ENCODE measurements at places on chromosomes 6 and 20. TPM values are rescaled to one million over a fixed set of nuclear protein-coding genes. Genes with fewer than 3 reads are reported as not detected.
A peak's percentile ranks its signal among the peaks of the same experiment; 100 is the strongest.

The KIF25 gene
- not detected for total RNA-seq

The IP6K3 gene
- total RNA-seq, result not detected

DNA sequence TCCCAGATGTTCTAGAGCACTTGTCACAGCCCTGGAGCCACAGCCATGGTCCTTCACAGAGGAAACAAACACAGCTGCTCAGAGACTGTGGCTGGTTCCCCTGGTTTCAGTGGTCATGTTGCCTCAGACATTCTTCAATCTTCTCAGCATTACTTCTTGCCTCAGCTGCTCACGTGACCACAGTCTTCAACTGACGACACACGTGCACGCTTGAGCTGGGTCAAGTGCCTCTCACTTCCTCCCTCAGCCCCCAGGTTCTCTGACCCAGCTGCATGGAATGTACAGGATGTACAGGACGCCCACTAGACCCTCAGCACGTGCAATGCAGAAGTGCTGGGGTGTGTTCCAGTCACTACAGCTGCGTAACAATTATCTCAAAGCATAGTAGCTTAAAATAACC is 159.8 kb upstream of the GGTLC1 start:
- H3K4me1 ChIP-seq, result peaks cover 7% of the 10 kb centered on the region
- H3K27me3 ChIP-seq, result peaks cover 4% of the 10 kb centered on the region
- H3K36me3 ChIP-seq, result no peaks in the 10 kb centered on the region
- no peak overlapping the region for H3K4me3 ChIP-seq
- DNase-seq, result no peak

GRCh38 chr6:25089442-25089841 is 153.7 kb upstream of the RIPOR2 start:
- no peaks in the 10 kb centered on the region for H3K27me3 ChIP-seq
- DNase-seq, result no peak
- H3K4me3 ChIP-seq, result no peak overlapping the region

DNA sequence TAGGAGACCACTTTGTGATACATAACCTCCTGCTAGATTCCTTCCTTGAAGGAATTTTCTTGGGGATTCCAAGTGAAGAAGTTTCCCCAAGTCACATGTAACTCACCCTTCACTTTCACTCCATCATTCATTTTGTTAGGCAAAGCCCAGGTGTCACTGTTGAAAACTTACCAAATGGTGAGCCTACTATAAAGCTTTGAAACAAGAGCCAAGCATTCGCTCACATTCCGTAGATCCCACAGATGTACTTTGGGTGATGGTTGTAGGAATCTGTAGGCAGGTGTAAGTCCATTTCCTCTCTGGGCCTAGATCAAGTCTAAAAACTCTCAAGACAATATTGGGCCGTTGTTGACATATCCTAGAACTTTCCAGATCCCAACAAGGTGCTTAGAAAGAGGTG is 74.1 kb downstream of the PRDM1 start:
- no peaks in the 10 kb centered on the region for H3K27me3 ChIP-seq
- no peak overlapping the region for H3K4me3 ChIP-seq
- no peaks in the 10 kb centered on the region for H3K36me3 ChIP-seq
- DNase-seq, result no peak
- no peak overlapping the region for H3K27ac ChIP-seq

DNA sequence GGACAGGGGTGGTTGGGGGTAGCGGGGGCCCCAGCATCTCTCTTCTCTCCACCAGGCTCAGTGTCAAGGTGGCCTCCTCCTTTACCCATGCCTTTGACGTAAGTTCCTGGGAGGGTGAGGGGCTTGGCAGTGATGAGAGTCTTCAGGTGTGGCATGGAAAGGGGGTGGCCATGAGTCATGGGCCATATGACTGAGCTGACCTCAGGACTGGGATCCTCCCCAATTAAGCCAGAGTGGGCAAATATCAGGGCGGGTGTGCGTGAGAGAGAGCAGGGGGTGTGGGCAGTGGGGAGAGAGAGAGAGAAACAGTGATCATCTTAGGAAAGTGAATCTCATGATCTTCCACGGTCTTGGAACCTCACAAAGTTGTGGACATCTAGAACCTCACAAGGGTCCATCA is 8.2 kb upstream of the BPIFB4 start:
- no peak for DNase-seq
- H3K27me3 ChIP-seq, result no peaks in the 10 kb centered on the region
- H3K27ac ChIP-seq, result no peak overlapping the region
- no peaks in the 10 kb centered on the region for H3K36me3 ChIP-seq
- no peaks in the 10 kb centered on the region for H3K4me1 ChIP-seq

The TRERF1 gene
- 4.1 TPM for total RNA-seq

DNA sequence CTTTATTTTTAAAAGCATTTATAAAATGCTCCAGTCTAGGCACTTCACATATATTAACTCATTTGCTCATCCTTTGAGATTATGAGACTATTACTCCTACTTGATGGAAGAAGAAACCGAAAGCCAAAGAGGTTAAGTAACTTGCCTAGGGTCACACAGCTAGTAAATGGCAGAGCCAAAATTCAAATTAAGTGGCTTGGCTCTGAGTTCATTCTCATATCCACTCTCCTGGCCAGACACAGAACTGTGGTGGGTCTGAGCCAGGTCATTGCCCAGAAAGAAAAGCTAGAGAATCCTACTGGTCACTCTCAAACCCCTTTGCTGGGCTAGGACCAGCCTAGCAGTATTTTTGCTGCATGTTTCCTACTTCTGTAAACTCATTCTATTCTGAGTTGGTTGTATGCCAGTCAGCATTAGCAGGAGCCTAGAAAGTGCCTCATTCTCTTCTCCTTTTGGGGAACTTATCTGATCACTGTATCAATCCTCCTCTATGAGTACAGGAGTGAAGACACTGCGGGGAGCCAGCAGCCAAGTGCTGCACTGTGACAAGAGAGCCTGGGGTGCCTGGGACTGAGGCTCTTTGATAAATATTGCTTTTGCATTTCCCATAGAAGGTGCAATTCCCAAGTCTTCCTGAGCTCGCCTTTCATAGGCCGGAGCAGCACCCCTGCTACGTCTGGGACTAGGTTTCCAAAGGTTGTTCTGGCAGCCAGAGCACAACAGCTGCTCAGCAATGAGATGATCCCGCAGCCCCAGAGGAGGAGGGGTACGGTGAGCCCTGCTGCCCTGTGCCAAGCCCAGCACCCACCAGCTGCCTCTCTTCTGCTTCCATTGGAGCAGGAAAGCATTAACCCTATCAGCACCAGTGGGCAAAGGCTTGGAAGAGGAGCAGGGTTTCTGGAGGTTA is 728.3 kb downstream of the MAFB start:
- H3K4me3 ChIP-seq, result no peak overlapping the region
- no peak overlapping the region for H3K27ac ChIP-seq
- no peaks in the 10 kb centered on the region for H3K4me1 ChIP-seq

The KCNK5 gene
- total RNA-seq, result not detected

The KCNS1 gene
- total RNA-seq, result not detected

The OTOR gene
- total RNA-seq, result not detected

The WFDC11 gene
- not detected for total RNA-seq

- H3K27ac ChIP-seq, result peak overlapping the region; percentile 97
- peaks cover 64% of the 10 kb centered on the region for H3K4me1 ChIP-seq
- peak; percentile 52 for DNase-seq
- H3K36me3 ChIP-seq, result peaks cover 43% of the 10 kb centered on the region
- H3K4me3 ChIP-seq, result peak overlapping the region; percentile 73
Measured at GRCh38 chr20:43681468-43681942, 14.6 kb downstream of the MYBL2 start.

The LCA5 gene
- 0.17 TPM for total RNA-seq

- no peaks in the 10 kb centered on the region for H3K4me1 ChIP-seq
- no peaks in the 10 kb centered on the region for H3K36me3 ChIP-seq
- no peak within 1 kb of the TSS for H3K4me3 ChIP-seq
- no peaks in the 10 kb centered on the region for H3K27me3 ChIP-seq
- DNase-seq, result no peak
- H3K27ac ChIP-seq, result no peak within 1 kb of the TSS
Measured at GRCh38 chr6:49866485-49866943, at the start of gene CRISP1. Gene CRISP1, minus strand, starts transcription at chr6:49866535. Its CDS starts 9,135 bp downstream, at chr6:49857400.

The C6orf58 gene
- not detected for total RNA-seq

DNA sequence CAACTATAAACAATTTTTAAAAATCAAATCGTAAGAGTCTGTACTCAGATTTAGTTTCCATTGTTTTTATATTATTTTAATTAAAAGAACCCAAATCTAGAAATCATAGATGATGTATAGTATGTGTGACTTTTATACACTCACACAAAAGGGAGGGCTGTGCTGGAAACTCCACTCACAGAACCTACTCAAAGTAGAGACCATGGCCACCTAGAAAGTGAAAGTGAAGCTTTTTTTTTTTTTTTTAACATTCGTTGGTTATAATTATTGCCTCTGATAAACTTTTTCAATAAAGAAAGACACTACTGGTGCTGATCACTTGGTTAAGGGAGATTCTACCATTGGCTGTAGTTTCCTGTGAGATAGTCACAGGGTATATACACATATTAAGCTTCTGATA is 37.9 kb upstream of the PRL start:
- no peak for DNase-seq
- no peaks in the 10 kb centered on the region for H3K27me3 ChIP-seq
- peaks cover 2% of the 10 kb centered on the region for H3K4me1 ChIP-seq
- H3K27ac ChIP-seq, result no peak overlapping the region
- no peak overlapping the region for H3K4me3 ChIP-seq

- H3K27ac ChIP-seq, result no peak overlapping the region
- peaks cover 8% of the 10 kb centered on the region for H3K4me1 ChIP-seq
- H3K27me3 ChIP-seq, result peaks cover 59% of the 10 kb centered on the region
- H3K36me3 ChIP-seq, result no peaks in the 10 kb centered on the region
Measured at GRCh38 chr20:671252-672030, 4.2 kb downstream of the SCRT2 start.

GRCh38 chr20:20206788-20207187 is 154.5 kb downstream of the CFAP61 start:
- peaks cover 5% of the 10 kb centered on the region for H3K27me3 ChIP-seq
- H3K4me1 ChIP-seq, result no peaks in the 10 kb centered on the region
- H3K27ac ChIP-seq, result no peak overlapping the region
- H3K36me3 ChIP-seq, result no peaks in the 10 kb centered on the region
- H3K4me3 ChIP-seq, result no peak overlapping the region
- no peak for DNase-seq

DNA sequence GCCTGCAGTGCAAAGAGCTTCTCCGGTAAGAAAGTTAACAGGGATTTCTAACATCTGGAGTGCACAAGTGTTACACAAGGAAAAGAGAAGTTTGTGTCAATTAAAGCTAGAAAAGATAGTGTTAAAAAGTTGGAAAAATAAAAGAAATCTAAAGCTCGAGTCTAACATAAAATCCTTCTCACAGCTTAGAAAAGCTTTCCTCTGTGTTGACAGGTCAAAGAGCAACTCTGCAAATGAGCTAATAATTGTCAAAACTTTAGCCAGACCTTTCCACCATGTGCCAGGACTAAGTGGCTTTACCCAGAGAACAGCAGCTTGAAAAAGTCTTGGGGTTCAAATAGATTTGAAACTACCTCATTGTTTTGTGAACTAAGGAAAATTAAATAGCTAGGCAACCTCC is 14.8 kb downstream of the PTPRK start:
- no peaks in the 10 kb centered on the region for H3K36me3 ChIP-seq
- H3K4me1 ChIP-seq, result no peaks in the 10 kb centered on the region
- no peak for DNase-seq
- no peak overlapping the region for H3K27ac ChIP-seq
- H3K4me3 ChIP-seq, result no peak overlapping the region

DNA sequence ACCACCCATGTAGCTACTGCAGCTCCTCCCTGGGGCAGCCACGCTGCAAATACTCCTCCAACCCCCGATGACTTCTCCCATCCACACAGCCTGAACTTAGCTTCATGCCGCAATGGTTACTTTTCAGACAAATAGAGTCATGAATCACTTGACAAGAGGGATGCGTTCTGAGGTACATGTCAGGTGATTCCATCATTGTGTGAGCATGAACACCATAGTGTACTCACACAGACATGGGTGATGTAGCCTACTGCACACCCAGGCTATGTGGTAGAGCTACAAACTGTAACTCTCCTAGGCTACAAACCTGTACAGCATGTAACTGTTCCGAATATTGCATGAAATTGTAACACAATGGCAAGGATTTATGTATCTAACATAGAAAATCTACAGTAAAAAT is 298.5 kb upstream of the SLC35B3 start:
- no peak overlapping the region for H3K27ac ChIP-seq
- H3K27me3 ChIP-seq, result peaks cover 2% of the 10 kb centered on the region
- DNase-seq, result no peak
- H3K4me1 ChIP-seq, result peaks cover 4% of the 10 kb centered on the region
- H3K4me3 ChIP-seq, result no peak overlapping the region

DNA sequence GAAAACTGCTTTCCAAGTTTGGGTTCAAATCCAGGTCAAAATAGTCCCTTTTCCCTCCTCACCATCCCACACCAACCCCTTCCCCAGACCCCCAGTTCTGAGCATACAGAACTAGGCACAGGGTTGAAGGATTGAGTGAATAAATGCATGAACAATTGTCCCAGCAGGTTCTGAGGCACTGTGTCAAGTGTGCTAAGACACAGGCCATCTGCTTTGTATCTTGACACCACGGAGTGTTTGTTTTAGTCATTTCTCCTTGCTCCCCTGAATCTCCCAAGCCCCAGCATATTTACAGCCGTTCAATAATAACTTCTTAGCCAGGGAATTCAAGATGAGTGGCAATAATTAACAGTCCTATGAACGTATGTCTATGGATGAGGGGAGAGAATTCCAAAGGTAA is 102.8 kb upstream of the JARID2 start:
- H3K27me3 ChIP-seq, result no peaks in the 10 kb centered on the region
- H3K4me1 ChIP-seq, result peaks cover 6% of the 10 kb centered on the region
- DNase-seq, result no peak
- H3K36me3 ChIP-seq, result no peaks in the 10 kb centered on the region

GRCh38 chr6:144568241-144568640 is 283.1 kb downstream of the UTRN start:
- no peak for DNase-seq
- H3K4me3 ChIP-seq, result no peak overlapping the region
- H3K27ac ChIP-seq, result no peak overlapping the region

- peaks cover 5% of the 10 kb centered on the region for H3K4me1 ChIP-seq
- no peaks in the 10 kb centered on the region for H3K27me3 ChIP-seq
- no peak overlapping the region for H3K4me3 ChIP-seq
- H3K36me3 ChIP-seq, result no peaks in the 10 kb centered on the region
- no peak for DNase-seq
Measured at GRCh38 chr6:88238065-88238464, 71.9 kb upstream of the CNR1 start.

The ABHD16B gene
- total RNA-seq, result not detected

The PNLDC1 gene
- 0.24 TPM for total RNA-seq
